Activated T-helper 17 cell treated with anti-CD3 and anti-CD28 coated beads, Interleukin-2, amount 50 U/mL, for 72 hours (primary cell): ENCODE measurements at places on chromosomes 2 and 18. TPM values are rescaled to one million over a fixed set of nuclear protein-coding genes. Genes with fewer than 3 reads are reported as not detected.

DNA sequence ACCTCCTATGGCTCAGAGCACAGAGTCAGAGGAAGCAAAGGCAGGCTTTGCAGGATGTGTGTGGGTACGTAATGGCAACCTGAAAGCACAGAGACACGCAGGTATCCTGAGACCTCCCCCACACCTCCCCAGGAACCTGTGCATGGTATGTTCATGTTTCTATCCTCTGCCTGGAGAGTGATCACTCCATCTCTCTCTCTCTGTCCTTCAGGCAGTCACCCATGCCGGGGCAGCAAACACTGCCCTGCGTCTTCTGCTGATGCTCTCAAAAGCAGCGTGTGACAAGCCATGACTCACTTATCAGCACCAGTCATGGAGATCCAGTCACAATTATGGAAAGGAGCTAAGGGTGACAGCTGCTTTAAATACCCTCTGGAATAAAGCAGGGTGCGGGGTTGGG lies 52.7 kb downstream of the PDCL3 start:
- ATAC-seq: peak; percentile 28

Gene VWA3B
- total RNA-seq: not detected

Gene ICOS
- total RNA-seq: 194 TPM

Gene TMEM200C
- not detected for total RNA-seq

DNA sequence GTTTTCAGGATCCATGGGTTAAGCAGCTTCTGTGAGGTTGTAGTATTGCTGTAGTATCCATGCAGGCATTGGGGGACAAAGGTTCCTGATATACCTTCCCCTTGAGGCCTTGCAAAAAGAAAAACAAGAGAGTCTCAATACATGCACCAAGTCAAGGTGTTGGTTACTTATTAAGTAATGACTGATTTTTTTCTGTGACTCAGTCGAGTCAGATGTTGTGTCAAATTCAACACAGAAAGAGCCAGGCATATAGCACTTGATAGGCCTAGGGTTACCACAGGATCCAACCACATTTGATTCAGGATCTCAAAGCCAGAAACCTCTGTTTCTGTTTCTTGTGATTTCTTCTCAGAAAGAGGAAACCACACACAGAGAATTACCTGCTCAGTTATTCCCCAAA lies 24.9 kb upstream of the CD8A start:
- ATAC-seq: peak; percentile 21

Gene PTPN2
- 78.7 TPM for total RNA-seq

DNA sequence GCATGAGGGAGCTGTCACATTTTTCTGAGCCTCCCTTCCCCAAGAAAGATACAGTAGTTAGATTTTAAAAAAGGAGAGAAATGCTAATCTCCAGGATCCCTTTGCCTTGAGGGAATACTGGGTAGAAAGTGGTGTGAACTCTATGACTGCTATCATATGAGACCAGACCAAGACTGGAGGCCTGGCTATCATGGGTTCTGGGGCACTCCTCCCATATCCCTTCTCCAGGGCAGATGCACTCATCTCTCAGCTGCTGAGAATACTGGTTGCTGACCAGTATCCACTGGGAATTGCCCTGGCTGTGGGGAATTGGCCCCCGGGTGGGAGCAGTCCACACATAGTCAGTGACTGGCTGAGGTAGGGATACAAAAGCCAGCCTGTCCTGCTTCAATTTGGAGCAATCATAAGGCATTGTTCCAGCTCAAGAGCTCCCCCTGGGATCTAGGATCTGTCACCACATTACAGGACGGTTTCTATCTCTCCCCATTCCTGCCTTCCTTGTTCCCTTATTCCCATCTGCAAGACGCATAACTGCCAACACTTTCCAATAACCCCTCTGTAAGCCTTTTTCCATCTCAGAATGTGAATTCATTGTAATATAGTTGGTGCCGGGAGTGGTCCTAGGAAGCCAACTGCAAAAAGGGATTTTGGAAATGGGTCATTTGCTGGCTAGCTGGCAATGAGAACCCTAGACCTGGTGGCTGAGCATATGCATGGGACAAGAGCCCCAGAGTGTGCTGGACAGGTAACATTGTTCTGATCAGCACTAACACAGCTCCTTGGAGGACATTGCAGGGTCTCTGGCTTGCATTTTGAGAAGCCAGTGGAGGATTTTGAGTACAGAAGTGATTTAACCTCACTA lies 35.4 kb upstream of the REEP1 start:
- no peak for ATAC-seq

DNA sequence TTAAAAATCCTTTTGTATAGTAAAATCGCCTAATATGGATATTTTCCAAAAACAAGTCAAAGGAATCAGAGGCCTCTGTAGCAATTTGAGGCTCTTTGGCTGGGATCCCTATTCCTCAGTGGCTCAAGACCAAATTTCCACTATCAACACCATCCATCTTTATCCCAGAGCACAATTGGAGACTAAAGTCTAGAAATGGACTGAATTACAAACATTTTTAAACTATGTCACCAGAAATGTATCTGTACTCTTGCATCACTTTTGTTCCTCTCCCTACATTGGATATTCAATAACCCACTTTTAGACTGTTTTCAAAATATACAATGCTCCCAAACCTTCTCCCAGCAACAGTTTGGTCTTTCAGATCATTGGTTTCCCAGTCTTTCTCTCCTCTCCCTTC lies 140.4 kb upstream of the KLHL29 start:
- ATAC-seq: no peak

GRCh38 chr18:57775937-57776336 lies 27.2 kb downstream of the ATP8B1 start:
- ATAC-seq: peak; percentile 44

GRCh38 chr2:231384970-231385369 lies 10.5 kb upstream of the B3GNT7 start:
- ATAC-seq: no peak

- ATAC-seq: no peak
Measured at GRCh38 chr2:67604360-67604759, 207.2 kb downstream of the ETAA1 start.

DNA sequence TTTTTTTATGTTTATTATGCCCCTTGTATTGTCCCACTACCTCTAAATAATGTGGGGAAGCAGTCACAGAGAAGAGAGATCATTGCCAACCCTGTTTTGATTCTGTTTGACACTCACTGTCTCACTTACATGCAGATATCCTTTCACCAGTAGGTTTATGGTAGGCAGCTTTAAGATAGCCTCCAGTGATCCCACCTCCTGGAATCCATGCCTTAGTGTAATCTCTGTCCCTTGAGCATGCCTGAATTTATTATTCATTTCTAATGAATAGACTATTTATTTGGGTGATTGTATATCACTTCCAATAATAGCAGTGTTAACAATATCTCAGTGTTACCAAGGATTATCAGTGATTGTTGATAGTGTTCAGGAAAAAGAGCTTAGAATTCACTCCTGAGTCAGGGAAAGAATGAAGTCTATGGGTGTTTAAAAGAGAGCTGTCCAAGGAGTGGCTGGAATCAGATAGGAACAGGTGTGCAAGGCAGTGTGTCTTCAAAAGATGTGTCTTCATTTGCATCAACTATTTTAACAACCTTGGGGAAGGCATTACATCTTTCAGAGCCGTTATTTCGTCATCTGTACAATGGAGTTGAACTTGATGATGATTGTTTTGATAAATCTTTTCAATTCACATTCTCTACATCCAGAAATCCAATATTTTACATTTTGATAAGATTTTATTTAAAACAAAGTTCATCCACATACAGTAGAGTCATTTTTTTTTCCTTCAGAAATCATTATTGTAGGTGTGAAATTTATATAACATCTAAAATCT lies 31.9 kb downstream of the PKP4 start:
- ATAC-seq: no peak

GRCh38 chr18:77061946-77062517 lies 70.6 kb downstream of the MBP start:
- ATAC-seq: peak; percentile 30

Gene AQP12A
- not detected for total RNA-seq

DNA sequence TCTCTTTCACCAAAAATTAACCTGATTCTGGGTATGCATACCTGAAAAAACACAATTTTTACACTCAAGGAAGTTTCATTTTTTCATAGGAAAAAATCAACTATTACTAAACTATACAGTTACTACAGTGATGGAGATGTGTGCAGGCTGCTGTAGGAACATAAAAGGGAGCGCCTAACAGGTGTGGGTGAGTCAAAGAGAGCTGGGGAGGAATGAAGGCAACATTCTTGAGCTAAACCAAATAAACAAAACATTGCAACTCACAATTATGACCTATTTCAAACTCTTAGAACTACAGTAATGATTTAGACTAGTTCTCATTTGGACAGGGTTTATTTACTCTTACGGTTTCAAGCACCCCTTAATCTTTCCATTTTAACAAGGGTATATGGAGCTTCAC lies 13.4 kb upstream of the CLASP1 start:
- no peak for ATAC-seq

DNA sequence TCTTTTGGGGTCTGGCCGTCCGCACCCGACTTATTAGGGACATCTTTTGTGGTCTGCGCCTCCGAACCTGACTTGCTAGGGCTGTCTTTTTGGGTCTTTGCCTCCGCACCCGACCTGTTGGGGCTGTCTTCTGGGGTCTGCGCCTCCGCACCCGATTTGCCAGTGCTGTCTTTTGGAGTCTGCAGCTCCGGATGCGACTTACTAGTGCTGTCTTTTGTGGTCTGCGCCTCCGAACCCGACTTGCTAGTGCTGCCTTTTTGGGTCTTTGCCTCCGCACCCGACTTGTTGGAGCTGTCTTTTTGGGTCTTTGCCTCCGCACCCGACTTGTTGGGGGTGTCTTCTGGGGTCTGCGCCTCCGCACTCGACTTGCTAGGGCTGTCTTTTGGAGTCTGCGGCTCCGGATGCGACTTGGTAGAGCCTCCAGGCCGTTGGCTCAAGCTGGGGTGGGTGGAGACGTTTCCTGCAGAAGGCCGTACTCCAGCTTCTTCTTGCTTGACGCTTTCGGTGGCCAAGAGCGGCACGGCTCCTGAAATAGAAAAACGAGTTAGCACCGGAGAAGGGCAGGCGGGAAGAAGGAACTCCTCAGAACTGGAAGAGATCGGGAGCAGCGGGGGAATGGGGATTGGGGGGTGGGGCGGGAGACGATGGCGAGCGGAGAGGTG lies 498 bp downstream of the TGOLN2 start:
- peak; percentile 37 for ATAC-seq

GRCh38 chr2:200847939-200848338 lies 16.5 kb downstream of the CLK1 start:
- ATAC-seq: no peak

GRCh38 chr2:88837511-88838160 lies 146.2 kb downstream of the RPIA start:
- ATAC-seq: no peak

DNA sequence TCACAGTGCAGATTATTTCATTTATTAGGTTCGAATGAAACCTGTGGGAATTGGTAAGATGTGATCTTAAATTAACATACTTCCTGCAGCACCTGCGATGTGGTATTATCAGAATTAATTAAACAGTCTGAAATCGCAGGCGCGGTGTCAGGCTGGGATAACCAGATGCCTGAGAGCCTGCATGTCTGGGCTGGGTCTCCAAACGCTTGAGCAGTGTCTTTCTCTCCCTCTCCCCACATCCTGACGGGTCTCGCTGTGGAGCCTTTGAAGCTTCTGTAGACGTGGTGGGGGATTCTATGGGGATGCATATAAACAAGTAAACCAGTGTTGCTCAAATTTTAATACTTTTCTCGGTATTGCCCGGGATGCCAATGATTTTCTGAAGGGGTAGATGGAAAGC lies 366.2 kb upstream of the SPRED2 start:
- ATAC-seq: no peak

DNA sequence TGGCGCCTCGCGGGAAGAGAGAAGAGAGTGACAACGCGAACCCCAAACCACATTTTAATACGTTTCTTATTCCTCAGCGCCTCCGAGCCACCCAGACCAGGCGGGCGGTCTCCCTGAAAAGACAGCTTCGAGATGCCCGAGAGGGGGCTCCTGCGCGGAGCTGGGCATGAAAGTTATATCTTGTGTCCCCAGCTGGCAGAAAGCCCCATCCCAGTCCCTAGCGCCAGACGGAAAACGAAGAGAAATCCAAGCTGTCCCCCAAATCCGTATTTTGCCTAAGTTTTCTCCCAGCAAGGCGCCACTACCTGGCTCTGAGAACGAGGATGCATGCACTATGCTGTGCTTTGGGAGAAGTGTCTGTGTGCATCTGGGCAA lies 797 bp downstream of the NXPH2 start:
- no peak for ATAC-seq

Gene ZSWIM2
- total RNA-seq: not detected

Gene RUFY4
- total RNA-seq: 0.19 TPM

DNA sequence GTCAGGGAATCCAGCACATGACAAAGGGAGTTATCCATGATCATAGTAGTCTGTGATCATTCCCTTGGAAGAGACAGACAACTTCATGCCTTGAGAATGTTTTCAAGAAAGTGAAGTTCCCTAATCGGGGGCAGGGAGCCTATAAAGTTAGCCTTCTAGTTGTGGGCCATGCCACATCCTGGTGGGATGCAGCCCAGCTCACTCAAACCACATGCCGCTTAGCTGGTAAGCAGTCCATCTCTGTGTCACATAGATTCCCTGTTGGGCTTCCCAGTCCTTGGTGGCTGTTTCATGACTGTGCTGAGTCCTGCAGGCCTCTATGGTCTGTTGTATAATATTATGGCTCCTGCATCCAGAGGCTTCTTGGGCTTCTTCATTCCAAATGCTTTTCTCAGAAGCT lies 11.4 kb upstream of the ARHGAP25 start:
- ATAC-seq: no peak

Gene GRB14
- total RNA-seq: not detected

Gene CAD
- total RNA-seq: 106 TPM

Gene MOB1A
- total RNA-seq: 159 TPM

Gene KCNF1
- total RNA-seq: not detected

Gene ASXL2
- 28.5 TPM for total RNA-seq

Gene AKAIN1
- total RNA-seq: not detected

Gene NEURL3
- 0.91 TPM for total RNA-seq

DNA sequence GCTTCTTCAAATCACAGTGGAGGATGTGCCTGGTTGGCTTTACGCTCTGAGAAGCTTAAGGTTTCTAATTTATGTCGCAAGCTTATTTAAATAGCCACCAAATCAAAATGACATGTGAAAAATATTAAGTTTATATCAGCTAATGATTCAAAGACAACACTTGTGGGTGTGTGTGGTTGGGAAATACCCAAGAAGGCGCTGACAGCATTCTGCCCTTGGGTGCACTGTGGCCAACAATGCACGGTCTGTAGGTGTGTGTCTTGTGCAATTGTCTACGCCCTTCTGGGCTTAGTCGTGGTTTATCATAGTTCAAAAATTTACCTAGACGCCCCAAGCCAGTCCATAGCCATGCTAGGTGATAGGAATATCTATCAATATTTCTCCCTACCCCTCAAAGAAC lies 60.9 kb downstream of the KCTD1 start:
- peak; percentile 61 for ATAC-seq

Gene CCDC74A
- 2.7 TPM for total RNA-seq

GRCh38 chr18:21293479-21293878 lies 51.4 kb downstream of the GREB1L start:
- ATAC-seq: no peak

Gene TMEM178A
- 0.42 TPM for total RNA-seq

GRCh38 chr2:85390941-85391669 lies 19.1 kb downstream of the CAPG start:
- ATAC-seq: peak; percentile 85

Gene BOLA3
- total RNA-seq: 35.7 TPM

Gene TSGA10
- 3.5 TPM for total RNA-seq
